Renal cortex interstitium (tissue), 15 donors: ENCODE measurements at places on chromosomes 5 and 9.

GRCh38 chr9:137349471-137350033 lies 47.5 kb upstream of the NRARP start:
- no peak for DNase-seq

- no peak for DNase-seq
Observed at GRCh38 chr5:60649288-60649917, 50.6 kb downstream of the DEPDC1B start.

DNA sequence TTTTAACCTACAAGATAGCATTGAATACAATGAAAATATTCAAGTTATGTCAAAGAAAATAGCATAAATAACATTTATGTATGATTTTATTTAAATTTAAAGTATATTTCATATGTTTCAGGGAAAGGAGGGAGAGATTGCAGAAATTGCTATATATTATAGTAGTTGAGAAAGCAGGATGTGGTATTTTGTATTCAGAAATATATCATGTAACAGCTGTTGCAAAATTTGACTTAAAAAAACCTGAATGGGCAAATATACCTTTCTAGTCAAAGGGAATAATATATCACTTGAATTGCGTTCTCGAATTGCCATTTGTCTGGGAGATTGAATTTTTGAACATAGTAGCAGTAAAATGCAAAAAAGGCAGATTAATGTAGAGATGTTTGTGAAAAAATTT lies 80.6 kb downstream of the PAM start:
- no peak for DNase-seq

DNA sequence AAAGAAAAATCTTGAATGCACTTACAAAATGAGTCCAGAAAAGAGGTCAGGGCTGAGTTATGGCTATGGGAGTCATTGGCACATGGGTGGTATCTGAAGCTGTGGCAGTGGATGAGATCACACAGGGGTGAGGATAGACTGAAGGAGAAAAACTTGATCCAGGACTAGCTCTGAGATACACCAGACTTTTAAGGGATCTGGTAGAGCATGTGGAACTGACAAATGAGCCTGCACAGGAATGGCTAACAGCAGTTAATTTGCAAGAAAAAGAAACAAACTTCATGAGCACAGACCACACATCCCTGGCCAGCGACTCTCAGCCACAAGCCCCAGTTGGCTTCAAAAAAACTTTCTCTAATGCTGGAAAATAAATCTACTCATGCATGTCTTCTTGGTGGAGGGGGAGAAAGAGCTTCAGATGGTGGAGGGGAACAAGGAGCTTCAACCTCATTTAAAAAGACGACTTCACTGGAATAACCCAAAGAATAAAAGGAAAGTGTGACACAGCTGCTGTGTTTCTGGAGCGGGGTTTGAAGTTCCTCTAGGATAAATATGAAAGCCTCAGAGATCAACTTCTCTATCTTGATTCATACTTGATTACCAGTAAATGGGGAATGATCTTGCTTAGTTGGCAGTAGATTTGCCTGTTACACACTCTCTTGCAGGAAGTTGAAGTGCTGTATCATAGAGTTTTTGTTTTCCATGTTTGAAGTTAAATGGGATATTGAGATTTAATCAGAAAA lies 33.6 kb downstream of the TNFAIP8 start:
- no peak for DNase-seq

GRCh38 chr5:57805732-57806131 lies 323.1 kb upstream of the ACTBL2 start:
- no peak for DNase-seq

- DNase-seq = no peak
Observed at GRCh38 chr5:20555034-20555433, 567.0 kb upstream of the CDH18 start.

DNA sequence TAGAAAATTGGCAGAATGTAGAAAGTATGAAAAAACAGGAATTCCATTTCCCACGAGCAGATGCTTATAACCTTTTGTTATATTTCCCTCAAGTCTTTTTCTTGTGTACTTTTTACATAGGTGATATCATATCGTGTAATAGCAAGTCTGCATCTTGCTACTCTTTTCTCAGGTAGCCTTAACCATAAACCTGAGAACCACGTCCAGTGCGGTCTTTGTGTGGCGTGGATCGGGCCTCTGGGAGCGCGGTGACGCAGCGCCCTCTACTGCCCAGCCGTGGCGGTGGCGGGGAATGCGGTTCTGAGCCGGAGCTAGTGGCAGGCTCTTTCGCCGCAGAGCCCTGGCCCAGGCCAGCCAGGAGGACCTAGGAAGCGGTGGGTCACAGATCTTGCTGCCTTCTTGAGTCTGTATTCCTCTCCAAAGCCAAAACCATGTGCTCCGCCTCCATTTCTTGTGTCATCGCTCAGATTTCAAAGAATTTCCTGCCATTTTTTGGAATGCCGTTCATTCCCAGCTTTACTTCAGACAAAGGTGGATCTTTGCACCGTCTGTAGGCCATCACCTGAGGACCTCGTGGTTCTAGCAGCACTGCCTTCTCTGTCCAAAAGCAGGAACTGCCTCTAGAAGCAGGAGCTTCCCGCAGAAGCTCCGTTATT lies 71.9 kb downstream of the MVB12B start:
- no peak for DNase-seq

DNA sequence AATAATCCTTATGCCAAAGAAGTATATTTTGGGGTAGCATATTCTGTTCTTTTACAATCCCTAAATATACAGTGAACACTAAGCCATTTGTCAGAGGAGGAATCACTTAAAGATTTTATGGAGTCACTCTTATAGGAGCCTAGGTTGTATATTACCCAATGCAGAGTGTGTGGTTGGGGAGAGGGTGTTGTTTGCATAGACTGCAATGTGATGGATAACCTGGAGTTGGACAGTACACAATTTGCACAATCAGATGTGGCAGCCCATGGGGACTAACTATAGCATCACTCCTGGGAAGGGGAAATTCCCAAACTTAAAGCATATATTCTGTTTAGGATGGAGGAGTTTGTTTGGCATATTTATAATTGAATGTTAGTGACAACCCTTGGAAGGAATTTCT lies 9.6 kb upstream of the NDFIP1 start:
- no peak for DNase-seq

GRCh38 chr9:99947395-99947794 lies 40.9 kb downstream of the STX17 start:
- no peak for DNase-seq

- DNase-seq = no peak
Observed at GRCh38 chr5:179963375-179963774, 55.7 kb upstream of the TBC1D9B start.

DNA sequence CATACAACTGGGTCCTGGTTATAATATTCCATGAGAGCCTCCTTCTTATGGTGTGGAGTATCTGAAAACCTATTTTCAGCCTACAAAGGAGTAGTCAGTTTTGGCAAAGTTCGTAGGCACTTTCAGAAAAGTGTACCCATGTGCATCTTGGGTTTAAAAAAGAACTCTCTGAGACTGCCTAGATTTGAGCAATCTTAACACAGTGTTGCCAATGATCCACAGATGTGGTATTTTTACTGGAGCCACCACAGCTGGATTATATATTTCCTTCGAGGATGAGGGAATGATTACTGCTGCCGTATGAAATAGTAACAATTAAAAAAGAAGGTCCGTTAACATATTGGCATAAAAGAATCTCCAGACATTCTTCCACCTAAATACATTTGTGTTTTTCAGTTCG lies 1.1 kb downstream of the PALM2AKAP2 start:
- no peak for DNase-seq

DNA sequence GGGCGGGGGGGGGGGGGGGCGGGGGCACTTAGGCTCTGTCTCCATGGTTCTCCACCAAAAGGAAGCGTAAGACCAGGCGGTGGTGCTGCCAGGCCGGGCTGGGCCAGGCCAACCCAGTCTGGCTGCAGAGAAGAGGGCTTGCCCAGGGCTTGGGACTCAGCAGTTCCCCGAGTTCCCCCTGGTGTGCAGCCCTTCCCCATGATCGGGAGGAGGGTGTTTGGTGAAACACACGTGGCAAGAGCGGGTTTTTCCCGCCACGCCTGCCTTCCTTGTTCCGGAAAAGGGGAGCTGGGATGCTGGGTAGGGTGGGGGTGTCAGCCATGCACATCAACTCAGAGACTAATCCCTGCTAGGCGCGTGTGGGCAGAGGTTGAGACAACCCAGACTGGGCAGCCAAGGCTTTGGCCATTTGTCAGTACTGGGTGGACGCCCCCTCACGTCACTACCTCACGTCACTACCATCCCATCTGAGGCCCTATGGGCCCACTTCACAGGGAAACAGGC lies 32.9 kb downstream of the PRRX2 start:
- DNase-seq = no peak

GRCh38 chr5:11449966-11450365 lies 454.3 kb downstream of the CTNND2 start:
- no peak for DNase-seq

GRCh38 chr5:40441733-40442132 lies 238.0 kb upstream of the PTGER4 start:
- DNase-seq = no peak

GRCh38 chr9:123347289-123348060 lies 8.5 kb upstream of the CRB2 start:
- DNase-seq = no peak

DNA sequence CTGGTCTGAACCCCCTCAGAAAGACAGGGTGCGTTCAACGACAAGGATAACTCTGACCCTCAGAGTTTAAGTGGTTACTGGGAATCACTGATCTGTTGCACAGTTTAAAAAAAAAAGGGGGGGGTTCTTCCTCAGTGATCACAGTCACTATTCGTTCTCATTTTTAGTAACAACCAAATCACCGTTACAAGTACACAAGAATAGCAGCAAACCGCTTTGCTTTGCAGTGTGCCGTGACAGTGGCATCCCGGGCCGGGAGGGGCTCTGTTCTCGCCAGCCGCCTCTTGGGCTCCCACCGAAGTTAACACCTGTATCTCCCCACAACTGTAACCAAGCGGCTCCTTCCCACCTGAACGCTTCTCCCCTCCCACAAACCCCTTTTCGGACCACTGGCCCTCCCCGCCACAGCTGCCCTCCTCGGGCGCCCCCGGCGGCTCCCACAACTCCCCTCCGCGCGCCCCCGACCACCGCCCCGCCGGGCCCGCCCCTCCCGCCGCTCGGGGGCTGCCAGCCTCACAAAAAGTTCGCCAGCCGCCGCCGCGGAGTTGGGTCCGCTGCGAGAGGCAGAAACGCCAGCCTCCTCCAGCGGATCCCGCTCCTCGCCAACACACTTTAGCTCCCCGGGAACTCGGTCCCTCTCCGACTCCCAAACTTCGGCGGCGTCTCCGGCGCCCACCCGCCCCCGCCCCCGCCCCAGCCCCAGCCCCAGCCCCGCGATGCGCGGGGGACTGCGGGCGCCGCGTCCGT lies 1.2 kb downstream of the SSBP2 start:
- DNase-seq = no peak

- DNase-seq = no peak
Observed at GRCh38 chr5:167725741-167726140, 565.7 kb upstream of the WWC1 start.

DNA sequence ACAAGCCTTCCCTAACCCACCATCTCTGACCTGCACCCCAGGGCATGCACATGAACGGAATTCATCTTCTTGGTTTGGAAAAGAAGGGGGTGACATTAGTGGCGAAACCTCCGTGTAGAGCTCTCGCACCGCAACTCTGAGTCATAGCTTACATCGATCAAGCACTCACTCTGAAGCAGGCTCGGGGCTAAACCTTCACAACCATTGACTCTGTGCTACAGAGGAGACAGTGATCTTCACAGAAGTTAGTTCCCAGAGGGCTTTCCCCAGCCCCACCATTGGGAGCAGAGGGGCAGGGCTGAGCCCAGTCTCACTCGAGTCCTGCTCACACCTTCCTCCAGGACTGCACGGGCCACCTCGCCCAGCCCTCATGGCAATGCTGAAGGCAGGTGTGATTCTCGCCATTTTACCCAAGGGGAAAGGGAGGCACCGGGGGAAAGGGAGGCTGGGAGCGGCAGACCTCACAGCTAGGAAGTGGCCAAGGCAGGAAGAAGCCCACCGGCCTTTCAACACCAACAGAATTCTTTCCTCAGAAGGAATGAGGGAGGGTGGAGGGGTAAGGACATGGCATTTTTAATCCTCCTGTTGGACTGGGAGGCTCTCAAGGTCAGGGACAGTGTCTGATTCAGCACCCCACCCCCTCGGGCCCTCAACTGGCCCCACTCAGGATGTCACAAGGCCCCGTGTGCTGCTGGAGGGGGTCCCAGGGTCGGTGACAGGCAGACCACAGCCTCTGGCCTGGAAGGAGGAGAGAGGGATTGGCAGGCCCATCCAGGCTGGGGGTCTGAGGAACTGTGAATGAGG lies 25.9 kb upstream of the IL17B start:
- no peak for DNase-seq

GRCh38 chr5:59287884-59288283 lies 605.6 kb downstream of the PDE4D start:
- DNase-seq = no peak

GRCh38 chr5:28473531-28474107 lies 1435.2 kb upstream of the CDH9 start:
- DNase-seq = no peak

GRCh38 chr9:27394154-27394825 lies 97.3 kb upstream of the EQTN start:
- DNase-seq = no peak

DNA sequence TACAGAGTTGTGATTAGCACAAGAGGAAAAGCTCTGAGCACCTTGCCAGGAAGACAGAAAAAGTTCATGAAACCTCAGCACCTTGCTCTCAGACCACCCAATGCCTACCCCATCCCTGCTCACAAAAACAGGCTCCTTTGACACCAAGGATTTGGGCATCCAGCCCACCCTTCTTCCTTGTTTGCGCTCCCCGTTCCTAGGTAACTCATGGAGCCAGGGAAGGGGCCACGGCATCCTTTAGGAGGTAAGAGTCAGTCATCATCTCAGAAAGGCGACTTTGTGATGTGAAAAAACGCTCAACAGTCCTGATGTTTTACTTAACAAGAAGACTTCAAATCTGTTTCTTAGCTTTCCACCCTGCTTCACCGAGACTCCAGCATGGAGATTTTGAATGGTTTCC lies 29.5 kb downstream of the SH3PXD2B start:
- no peak for DNase-seq

DNA sequence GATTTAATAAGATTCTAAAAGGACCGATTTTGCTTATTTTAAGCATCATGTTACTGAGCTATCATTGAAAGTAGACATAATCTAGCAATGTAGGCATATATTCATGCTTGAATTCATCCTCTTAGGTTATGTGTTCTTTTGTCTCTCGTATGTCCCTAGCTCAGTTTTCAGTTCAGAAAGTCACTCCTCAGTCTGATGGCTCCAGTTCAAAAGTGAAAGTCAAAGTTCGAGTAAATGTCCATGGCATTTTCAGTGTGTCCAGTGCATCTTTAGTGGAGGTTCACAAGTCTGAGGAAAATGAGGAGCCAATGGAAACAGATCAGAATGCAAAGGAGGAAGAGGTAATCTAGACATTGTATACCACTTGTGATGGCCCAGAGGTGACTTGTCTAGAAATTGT lies 39.2 kb downstream of the HSPA4 start:
- no peak for DNase-seq

- DNase-seq = no peak
Observed at GRCh38 chr9:133087429-133088145, 25.8 kb downstream of the CEL start.

GRCh38 chr5:113437111-113437510 lies 2.3 kb upstream of the TSSK1B start:
- no peak for DNase-seq
